ENCODE measurements at places on chromosomes 11 and 22.
A peak's percentile ranks its signal among the peaks of the same experiment; 100 is the strongest.

DNA sequence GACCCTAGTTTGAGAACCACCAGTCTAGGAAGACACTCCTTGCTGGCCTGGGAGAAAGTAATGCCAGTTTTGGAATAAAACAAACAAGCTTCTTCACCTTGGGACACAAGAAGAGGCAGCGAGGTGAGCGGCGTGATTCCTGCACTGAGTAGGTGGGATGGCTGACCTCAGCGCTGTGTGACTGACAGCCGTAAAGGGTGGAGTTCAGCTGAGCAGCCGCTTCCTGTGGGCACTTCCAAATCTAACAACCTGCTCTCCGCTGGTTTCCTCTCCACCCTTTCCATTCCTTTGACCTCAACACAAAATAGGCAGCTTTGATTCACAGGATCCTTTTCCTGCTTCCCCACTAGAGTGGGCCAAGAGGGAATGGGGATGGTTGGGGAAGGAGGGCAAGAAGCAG, 45.8 kb downstream of the PC start:
- no peak for DNase-seq

DNA sequence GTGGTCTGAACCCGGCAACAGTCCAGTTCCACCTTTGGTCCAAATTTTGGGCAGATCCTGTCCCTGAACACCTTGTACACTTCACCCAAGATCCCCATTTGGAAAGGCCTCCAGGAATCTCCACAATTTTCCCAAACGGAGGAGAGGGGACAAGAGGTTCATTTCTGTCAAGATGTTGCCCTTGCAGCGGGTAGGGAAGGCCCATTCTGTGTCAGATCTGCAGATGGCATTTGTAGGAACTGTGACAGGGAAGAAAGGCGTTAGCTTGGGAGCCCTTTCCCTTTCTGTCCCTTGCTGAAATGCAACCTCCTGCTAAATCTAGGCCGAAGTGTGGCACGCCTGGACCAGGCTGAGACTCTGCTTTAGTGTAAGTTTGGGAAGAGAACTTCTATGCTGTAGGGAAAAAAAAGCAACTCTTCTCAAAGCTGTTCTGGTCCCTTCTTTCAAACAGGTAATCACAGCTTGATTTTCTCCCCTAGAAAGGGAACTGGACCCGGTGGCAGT, 86.0 kb downstream of the SCN3B start:
- DNase-seq = no peak

- DNase-seq = no peak
Observed at GRCh38 chr11:14373941-14374646, 15.1 kb upstream of the RRAS2 start.

GRCh38 chr11:64060263-64060860, 24.6 kb downstream of the FLRT1 start:
- DNase-seq = no peak

GRCh38 chr22:38964989-38965388, 7.6 kb downstream of the APOBEC3A start:
- no peak for DNase-seq

DNA sequence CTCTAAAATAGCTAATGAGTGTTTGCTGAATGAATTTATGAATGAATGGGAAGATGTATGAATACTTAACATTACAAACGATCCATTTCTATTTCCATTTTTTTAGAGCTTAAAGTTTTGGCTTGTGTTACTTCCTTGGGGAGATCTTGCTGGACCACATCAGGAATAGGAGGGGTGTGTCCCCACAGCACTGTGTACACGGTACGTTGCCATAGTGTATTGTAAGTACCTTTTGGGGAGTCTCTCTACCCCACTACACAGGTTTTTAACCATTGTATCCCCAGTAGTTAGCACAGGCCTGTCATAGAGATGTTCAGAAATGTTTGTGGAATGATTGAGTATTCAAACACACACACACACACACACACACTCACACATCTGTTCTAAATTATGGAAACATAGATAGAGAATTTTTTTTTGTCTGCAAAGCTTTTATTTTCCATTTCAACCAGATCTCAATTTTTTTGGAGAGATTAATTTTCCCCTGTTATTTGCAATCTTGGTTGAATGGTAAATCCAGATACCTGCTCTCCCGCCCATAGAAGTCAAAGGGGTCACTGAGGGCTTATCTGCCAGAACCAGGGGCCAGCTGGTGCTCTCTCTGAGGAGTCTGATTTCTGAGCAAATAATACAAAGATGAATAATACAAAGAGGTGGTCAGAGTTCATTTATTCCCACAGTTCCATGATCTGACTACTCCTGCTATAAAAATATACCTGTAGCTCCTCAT, 471.0 kb downstream of the INSC start:
- DNase-seq = no peak

DNA sequence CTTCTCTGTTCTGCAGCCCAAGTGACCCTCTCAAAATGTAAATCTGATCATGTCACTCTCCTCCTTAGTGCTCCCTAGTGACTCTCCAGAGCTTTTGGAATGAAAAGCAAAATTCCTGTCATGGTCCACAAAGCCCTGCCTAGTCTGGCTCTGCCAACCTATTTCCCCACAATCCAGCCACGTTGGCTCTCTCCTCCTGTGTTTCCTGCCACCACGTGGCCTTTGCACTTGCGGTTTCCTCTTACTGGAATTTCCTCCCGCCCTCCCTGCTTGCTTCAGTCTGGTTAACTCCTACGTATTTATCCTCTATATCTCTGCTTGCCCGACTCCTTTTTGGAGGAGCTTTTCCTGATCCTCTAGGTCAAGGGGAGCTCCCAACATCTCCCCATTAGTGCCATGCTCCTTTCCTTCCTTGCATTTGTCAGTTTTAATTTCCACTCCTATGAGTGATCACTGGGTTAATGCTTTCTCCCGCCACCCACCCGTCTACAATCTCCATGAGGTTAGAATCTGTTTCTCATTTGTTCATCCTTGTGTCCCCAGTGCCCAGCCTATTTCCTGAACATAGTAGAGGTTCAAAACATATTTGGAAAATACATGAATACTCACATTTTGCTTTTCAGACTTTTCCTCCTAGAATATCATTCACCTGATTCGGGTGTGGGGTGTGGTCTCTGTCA, 11.5 kb downstream of the NNMT start:
- DNase-seq = no peak

- DNase-seq = no peak
Observed at GRCh38 chr22:48889887-48890692, 937.6 kb downstream of the BRD1 start.

DNA sequence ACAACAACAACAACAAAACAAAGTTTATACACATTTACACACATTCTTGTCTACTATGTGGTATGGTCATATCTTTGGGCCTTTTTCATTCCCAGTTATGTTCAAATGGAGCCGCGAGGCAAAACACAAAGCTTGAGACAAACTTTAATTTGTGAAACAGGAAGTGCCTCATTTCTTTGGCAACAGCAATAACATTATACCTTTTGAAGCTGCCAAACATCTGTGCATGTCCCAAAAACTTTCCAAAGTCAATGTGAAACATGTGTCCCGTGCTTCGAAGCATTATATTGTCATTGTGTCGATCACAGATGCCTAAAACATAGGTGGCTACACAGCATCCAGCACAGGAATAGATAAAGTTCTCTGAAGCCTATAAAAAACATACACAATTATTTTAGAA, 25.0 kb upstream of the RPS13 start:
- no peak for DNase-seq

GRCh38 chr11:31690041-31690440, 121.1 kb downstream of the PAX6 start:
- no peak for DNase-seq

GRCh38 chr11:122101625-122102291, 14.3 kb downstream of the BLID start:
- DNase-seq = peak; percentile 50

GRCh38 chr11:531919-532526, 3.4 kb downstream of the HRAS start:
- DNase-seq = no peak

- DNase-seq = no peak
Observed at GRCh38 chr22:43975041-43975440, 19.8 kb downstream of the SAMM50 start.

GRCh38 chr22:41028841-41029240, 63.6 kb upstream of the EP300 start:
- peak; percentile 85 for DNase-seq

DNA sequence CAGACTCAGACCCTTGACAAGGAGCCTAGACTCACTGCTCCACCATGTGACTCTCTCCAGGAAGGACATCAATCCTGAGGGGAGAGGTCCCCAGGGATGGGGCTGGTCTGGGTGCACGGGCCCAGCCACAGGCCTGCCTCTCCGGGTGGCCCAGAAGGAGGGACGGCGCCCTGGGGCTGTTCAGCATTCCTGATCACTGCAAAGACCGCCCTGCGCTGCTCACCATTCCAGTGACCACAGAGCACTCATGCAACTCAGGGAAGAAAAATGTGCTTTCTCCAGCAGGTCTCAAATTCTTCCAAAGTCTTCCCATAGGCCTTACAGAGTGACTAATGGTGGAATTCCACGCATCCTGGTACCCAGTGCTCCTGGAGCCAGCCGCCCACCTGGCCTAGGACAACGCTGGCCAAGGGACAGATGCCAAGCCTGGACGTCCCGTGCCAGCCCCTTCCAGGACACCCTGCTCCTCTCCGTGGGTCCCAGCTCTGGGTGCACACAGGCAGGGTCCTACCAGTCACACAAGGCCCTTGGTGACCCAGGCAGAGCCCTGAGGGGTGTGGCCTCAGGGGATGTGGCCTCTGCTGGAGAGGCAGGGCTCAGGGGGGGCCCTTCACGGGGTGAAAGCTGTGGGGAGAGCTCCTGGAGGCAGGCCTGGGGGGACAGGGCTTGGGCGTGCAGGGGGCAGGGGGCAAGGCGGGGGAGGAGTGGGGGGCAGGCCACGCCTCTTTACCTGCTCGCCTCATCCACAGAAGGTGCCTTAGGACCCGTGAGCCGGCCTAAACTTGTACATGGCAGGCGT, 178.8 kb downstream of the IGLL1 start:
- peak; percentile 62 for DNase-seq

DNA sequence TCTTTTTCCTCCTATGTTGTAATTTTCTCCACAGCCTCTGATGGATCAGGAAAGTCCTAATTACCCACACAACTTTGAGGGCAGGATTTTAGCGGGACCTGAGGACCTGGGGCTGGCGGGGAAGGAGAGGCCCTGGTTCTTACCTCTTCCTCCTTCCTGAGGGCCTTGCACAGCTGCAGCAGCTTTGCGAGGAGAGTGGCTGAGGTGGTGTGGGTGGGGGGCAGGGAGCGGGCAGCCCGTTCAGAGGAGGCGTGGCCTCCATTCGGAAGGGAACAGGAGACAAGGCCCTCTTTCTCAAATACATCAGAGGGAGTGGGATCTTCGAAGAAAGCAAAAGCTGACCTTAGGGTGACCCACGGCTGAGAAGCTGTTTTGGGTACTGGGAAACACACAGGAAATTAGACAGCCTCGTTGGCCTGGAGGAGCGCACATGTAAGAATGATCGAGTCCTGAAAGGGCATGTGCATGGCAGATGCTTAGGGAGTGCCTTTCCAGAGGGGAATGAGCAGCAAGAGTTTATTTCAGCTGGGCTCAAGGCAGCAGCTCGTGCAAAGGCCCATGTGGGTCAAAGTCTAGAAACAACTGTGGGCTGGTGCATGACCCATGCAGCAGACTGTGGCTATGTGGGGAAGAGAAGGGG, 76.6 kb upstream of the NARS2 start:
- no peak for DNase-seq

- peak; percentile 30 for DNase-seq
Observed at GRCh38 chr11:5123802-5124521, 14.2 kb downstream of the OR52A5 start.

DNA sequence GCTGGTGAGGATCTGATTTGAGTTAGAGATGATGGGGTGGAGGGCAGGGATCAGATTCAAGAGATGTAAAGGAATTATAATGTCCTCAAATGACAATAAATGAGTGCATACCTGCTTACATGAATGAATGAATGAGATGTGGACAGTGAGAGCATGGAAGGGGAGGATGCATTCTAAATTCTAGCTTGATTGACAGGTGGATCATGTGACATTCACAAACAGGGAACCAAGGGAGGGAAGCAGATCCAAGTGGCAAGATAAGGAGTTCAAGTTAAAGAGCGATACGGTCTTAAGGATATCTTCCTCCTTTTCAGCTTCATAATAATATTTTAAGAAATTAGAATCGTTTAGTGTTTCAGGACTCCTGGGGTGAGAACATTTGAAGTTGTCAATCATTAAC, 170.5 kb upstream of the TBCEL start:
- no peak for DNase-seq

DNA sequence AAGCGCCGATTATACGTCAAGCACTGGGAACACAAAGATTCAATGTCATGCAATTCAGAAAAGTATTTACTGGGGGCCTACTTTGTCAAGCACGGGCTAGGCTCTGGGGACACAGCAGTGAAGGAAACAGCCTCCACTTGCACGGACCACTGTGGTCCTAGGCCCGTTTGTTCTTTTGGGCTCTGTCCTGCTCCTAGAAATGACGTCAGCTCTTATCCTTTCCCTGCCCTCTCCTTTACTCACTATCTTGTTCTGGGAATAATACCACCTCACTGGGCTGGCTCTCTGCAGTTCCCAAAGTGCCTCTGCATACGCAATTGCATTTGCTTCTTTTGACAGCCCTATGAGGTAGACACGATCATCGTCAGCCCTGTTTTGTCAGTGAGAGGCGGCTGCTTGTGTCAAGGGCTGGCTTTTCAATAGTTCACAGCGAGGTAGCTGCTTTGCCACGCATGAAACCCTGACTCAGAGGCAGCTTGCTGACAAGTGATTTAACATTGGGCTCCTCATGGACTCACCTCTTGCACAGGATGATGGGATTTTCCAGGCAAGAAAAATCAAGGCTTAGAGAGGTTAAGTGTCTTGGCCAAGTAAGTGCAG, 22.9 kb upstream of the IGSF22 start:
- DNase-seq = no peak

- no peak for DNase-seq
Observed at GRCh38 chr22:48821727-48822126, 1005.9 kb downstream of the BRD1 start.

DNA sequence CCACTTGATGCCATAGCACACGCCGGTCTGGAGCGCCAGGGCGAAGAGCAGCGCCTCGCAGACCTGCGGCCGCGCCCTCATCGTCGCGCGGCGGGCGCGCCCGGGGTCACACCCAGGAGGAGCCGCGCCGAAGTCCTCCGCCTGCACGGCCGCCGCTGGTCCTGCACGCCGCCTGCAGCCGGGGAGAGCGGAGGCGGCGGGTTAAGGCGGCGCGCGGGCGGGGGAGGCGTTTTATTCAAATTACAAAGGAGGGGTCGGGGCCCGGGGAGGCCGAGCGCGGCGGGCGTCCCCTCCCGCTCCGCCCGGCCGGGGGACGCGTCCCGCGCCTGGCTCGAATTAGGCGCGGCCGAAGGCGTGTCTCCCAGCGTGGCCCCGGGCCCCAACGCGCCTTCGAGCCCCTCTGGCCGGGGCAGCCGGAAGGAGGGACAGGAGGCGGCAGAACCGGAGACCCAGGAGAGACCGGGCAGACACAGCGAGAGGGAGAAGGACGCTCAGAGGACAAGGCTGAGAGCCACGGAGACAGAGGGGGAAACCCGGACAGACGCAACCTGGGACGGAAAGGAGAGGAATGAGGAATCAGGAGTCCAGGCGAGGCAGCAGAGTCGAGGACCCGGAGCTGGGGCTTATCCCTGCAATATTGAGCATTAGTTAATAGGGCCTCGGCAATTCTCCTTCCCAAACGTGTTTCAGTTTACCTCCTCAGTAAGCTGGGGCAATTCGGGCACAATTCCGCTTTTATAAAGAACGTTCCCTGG, at the start of gene WNT11:
TSS of gene WNT11 (minus strand) at position 176 of the 755 bp plus-strand sequence. CDS start at position 81, 95 bp downstream.
- DNase-seq = no peak

All from non-pigmented ciliary epithelial cell (primary cell).